ENCODE measurements at places on chromosomes 2 and 18.

DNA sequence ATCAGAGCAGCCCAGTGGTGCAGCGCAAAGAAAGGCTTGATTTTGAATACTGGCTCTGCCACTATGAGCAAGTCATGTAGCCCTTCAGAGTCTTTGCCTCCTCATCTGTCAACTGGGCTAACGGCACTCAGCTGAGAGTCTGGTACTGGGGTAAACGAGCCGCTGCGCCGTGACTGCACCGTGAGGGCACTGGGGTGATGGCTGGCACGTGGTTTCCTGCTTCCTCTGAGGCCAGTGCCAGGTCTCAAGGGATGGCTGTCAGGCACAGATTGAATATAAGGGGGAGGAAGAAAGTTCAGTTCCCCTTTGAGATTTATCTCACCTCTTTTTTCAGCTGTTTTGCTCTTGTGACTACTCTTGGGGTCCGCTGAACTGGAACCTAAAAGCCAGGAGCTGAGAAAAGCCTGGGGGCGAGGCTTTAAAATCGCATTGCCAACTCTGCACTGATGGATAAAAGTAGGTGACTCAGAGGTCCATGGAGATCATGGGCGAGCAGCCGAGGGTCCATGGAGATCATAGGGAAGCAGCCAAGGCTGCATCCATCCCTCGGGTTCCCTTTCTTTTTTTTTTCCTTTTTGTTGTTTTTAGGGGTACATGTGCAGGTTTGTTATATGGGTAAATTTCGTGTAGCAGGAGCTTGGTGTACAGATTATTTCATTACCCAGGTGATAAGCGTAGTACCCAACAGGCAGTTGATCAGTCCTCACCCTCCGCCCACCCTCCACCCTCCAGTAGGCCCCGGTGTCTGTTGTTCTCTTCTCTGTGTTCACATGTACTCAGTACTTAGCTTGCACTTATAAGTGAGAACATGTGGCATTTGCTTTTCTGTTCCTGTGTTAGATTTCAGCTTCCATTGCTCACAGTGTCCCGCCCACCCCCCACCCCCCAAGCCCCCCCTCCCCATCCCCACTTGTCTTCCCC, 114.3 kb downstream of the SPP2 start:
- no peak for DNase-seq

DNA sequence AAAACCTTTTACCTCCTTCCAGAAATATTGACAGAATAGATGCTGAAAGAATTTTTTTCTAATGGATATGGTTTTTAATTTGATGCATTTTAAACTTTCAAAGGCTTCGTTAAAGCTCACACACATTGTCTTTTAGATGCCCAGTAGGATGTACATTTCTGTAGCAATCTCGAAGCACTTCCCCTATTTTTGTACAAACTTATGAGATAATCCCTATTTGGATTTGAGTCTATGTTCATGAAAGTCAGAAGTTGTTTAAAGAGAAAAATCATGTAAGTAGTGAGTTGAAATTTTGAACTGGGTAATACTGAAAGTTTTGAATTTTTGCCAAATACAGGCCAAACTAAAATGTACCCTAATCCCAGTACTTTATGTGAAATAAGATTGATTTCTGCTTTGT, 38.1 kb upstream of the MMADHC start:
- no peak for DNase-seq

DNA sequence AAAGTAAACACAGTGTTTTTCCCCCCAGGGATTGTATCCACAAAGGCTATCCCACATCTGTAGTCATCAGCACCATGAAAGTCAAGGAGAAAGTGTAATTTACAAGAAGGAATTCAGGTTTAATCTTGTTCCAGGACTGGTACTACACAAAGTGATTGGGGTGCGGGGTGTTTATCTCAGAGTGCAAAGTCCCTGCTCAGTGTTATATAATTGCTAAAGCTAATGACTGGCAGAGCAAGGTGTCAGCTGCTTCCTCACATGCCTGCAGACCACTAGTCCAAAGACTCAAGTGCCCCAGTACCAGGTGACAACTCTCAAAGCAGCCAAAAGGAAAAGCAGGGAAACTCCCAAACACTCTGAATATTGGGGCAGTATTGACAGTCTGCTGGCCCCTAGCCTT, 40.4 kb upstream of the PDCL3 start:
- DNase-seq: no peak

DNA sequence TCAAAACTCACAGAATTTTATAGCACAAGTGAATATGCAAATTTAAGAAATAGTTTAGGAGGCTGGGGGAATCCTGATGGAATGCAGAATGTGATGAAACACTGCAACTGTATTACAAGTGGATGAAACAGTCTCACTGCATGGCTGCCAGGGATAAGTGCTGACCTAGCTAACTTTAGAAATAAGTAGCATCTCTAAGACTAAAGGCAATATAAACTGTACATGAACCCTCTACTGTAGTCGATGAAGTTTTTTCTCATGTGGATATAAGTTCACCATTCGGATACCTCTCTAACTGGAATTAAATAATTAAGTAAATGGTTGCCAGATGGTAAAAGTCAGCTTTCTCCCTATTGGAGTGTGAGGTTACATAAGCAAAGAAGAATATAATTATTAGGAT, 777.8 kb upstream of the RAB6C start:
- DNase-seq: no peak

DNA sequence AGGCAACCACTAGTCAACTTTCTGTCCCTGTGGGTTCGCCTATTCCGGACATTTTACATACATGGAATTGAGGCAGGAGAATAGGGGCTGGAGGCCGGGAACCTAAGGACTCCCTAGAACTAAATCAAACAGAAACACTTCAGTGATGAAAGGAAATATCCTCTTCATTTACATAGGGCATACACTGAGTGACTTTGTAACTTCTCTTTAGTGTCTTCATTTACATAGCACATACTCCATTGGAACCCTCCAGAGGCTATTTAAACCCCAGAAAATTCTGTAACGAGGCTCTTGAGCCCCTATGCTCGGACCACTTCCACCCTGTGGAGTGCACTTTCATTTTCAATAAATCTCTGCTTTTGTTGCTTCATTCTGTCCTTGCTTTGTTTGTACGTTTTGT, 56.5 kb downstream of the CCDC195 start:
- no peak for DNase-seq

DNA sequence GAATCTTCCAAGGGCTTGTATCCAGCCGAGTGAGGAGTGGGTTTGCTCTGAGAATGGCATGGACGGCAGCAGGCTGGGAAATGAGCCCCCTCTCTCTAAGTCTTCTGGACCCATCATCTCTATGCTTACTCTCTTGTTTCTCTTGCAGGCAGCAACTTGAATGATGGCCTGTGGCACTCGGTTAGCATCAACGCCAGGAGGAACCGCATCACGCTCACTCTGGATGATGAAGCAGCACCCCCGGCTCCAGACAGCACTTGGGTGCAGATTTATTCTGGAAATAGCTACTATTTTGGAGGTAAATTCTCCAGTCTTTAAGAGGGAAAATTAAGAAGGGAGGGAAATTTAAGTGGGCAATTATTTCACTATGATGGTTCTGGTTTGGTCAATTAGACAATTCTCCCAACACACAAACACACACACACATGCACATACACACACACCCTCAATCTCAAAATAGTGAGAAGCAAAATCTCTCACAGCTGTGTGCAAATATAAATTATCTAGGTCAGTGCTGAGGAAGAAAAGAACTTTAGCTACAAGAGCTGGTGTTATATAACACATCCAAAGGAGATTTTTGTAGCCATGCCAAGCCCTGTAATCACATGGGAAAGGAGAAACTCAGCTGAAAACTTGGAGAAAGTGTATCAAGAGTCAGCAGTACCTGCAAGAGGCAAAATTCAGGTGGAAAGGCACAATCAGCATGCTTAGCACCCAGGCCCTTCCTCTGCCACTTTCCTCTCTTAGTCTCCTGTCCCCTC, 499.2 kb downstream of the CNTNAP5 start:
- no peak for DNase-seq

DNA sequence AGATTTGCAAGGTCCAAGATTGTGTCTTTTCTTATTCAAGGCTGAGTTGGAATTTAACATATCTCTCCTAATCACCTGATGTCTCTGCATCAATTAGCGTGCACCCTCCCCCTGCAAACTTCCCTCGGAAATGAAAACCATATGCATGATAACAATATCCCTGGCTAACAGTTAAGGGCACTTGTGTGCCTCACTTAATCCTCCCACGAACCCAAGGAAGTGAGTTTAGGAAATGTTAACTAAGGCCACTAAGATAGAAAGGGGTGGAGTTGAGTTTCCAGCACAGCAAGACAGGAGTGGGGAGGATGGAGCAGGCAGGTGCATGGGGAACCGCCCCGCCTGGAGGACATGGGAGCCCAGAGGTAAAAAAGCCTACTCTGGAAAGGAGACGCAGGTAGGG, 52.4 kb upstream of the PTMA start:
- DNase-seq: no peak

DNA sequence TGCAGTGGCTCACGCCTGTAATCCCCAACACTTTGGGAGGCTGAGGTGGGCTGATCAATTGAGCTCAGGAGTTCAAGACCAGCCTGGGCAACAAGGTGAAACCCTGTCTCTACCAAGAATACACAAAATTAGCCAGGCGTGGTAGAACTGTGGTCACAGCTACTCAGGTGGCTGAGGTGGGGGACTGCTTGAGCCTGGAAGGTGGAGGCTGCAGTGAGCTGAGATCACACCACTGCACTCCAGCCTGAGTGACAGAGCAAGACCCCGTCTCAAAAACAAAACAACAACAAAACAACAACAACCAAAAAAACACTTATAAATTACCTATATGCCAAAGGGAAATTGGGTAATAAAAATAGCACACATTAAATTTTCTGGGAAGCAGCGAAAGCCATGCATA, 141.6 kb downstream of the HDAC4 start:
- no peak for DNase-seq

GRCh38 chr2:95269036-95269680, 5.1 kb upstream of the PROM2 start:
- no peak for DNase-seq

- no peak for DNase-seq
Measured at GRCh38 chr18:50578651-50579050, 18.8 kb downstream of the MAPK4 start.

- DNase-seq: no peak
Measured at GRCh38 chr2:49270091-49270490, 115.8 kb upstream of the FSHR start.

DNA sequence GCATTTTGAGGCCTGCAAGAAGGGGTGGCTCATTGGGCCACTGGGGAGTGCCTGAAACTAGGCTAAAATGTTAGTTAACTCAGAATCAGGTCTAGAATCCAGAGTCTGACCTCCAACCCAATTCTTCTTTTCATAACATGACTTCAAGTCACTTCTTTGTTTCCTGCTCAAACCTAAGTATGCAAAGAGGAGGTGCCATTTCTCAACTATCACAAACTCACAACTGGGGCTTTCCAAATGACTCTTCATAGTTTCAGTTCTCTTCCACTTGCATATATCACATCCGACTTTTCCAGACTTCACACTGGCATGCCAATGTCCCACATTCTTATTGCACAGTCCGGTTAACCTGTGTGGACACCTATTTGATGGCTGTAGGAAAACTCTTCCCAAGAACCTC, 211.6 kb downstream of the TCF4 start:
- DNase-seq: no peak

DNA sequence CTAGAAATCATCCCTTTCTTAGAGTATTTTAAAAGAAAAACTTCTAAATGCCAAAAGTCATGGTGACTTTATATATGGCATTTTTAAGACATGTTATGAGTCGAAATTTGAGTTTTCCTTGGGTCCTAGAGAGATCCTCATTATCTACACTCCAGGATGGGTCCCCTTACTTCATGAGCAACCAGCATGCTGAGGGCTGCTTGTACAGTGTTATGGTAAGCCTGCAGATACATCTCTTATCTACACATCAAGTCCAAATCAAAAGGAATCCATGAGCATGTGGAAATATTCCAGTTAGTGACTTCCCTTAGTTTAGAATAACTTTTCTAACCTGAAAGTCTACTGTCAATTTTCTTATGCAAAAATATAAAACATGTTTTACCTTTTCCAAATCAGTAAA, 58.7 kb downstream of the SLC66A3 start:
- no peak for DNase-seq

DNA sequence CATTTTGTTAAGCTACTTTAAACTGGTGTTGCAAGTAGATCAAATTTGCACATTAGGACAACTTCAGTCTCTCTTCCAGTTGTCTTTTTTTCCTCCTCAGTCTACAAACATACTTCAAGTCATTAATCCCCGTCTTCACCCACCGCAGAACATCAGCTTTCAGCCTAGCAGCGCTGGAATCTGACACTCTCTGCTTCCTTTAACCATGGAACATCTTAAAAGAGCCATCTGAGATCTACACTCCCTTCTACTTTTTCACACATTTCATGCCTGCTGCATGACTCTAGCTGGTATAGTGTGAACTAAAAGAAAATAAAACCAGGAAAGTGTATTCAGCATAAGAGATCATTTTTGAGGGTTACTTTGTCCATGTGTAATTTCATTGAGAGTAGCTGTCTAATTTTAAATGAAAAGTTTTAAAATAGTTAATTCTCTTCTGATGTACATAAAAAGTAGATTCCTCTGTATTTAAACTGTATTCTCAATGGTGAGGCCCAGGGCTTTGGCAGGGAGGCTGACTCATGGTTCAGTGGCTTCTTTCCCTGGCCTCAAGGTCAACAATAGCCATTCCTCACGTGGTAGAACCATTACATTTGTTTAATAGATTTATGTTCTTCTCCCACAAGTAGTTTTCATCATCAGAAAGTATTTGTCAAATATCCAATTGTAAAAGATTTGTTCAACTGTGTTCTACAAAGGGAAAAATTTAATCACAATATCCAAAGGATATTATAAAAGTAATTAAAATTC, 16.5 kb downstream of the SGPP2 start:
- peak; percentile 63 for DNase-seq

DNA sequence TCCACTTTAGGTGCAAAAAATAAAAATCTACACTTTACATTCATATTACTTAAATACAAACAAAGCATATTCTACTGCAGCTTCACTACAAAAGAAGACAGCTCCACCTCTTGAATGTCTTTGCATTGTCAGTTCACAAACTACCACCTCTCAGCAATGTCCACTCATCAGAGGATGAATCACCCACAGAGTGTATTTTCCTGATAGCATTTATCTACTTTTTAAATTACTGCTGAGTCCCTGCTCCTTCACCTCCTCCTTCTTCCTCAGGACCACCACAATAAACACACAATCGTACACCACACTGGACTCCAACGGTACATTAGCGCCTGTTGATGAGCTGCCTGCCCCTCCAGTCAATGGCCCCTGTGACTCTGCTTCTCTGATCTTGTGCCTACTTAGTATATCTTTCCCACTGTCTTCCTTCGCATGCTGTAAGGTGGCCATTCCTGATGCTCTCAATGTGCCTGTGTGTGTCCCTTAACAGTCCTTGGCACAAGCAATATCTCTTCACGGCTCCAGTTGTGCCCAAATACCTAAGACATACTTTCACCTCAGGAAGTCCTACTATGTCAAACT, 120.9 kb downstream of the DHRS9 start:
- no peak for DNase-seq

GRCh38 chr2:231183851-231184250, 14.6 kb upstream of the ARMC9 start:
- DNase-seq: no peak

DNA sequence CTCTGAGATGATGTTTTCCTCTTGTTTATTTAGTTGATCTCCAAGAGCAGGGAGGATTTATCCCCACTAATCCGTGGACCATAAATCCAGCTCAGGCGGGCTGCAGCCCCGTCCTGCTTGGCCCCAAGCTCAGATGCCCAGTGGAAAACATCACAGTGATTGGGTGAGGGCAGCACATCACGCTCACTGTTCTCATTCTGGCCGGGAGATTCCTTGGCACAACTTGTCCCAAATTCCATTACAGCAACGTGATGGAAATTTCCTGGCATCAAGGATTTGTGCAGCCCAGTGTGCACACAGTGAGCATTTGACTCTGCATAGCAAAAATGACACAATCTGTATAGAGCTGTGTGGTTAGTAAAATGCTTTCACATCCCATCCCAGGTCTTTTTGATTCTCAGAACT, 96.8 kb downstream of the VAPA start:
- peak; percentile 29 for DNase-seq
